ENCODE measurements at places on chromosomes 12 and 14.

DNA sequence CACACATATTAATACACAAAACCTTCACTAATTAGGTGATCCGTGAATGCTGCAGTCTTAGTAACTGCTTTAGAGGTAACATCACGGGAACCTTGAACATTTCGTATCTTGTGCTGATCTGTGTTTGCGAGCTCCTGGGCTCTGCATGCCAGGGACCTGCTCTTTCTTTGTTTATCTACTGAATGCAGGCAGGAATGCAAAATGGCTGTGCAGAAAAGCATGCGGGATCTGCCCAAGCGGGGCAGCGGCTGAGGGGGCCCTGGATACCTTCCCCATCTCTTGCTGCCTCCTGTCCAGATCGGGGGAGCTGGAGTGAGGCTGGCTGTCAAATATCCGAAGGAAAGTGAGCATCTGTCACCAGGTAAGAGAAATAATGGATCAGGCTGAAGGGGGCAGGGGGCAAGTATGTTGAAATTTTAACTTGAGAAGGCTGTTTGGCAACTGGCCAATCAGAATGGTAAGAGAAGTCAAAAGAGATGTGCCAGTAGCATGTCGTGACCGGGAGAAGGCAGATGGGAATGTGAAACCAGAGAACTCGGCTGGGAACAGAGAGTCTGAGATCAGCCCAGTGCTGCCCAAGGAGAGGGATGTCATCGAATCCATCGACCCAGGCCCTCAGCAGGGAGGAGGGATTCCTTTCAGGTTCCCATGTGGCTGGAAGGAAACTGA, 191.4 kb downstream of the TTC7B start:
- no peak overlapping the region for H3K4me3 ChIP-seq
- no peaks in the 10 kb centered on the region for H3K27me3 ChIP-seq
- H3K36me3 ChIP-seq, result no peaks in the 10 kb centered on the region
- DNase-seq, result no peak
- no peaks in the 10 kb centered on the region for H3K4me1 ChIP-seq

GRCh38 chr12:124915239-124916236, 1.1 kb upstream of the UBC start:
- peak; percentile 51 for DNase-seq
- peaks cover 36% of the 10 kb centered on the region for H3K36me3 ChIP-seq
- peak overlapping the region; percentile 100 for H3K27ac ChIP-seq

DNA sequence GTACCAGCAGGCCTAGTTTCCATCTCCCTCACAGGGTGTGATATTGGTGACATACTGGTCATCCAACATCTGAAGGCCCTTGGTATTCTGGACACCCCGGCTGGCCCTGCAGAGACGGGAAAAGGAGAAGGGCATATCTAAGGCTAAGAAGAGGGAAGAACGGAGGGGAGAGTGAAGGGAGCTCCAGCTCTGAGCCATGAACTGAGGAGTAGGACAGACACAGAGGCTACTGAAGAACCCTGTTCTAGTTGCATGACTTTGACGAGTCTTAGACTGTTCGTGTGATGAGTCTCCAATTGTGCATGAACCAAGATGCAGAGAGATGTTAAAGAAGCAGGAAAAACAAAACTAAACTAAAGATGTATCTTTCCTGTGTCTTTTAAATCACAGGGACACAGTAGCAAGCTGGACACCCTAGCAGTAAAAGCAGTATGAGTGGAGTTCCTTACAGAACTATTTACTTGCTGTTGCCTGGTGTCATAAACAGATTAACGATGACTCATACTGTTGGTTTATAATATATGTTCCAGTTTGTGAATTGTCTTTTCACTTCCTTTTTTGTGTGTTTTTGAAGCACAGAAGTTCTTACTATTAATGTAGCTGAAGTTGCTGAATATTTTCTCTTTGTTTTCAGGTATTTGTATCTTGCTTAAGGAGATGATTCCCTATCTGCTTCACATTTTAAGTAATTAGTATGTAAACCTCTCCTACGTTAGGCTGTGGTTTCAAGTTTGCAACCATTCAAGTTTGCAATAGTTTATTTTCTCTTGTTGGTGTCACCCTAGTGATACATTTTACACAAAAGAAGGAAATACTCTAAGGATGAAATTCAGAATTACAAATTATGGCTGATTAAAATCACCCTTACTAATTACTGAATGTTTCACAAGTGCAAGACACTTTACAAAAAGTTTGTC, 15.7 kb downstream of the FAR2 start:
- no peaks in the 10 kb centered on the region for H3K36me3 ChIP-seq
- no peak overlapping the region for H3K27ac ChIP-seq
- no peak overlapping the region for H3K4me3 ChIP-seq
- H3K27me3 ChIP-seq, result no peaks in the 10 kb centered on the region
- no peak for DNase-seq
- peaks cover 12% of the 10 kb centered on the region for H3K4me1 ChIP-seq

DNA sequence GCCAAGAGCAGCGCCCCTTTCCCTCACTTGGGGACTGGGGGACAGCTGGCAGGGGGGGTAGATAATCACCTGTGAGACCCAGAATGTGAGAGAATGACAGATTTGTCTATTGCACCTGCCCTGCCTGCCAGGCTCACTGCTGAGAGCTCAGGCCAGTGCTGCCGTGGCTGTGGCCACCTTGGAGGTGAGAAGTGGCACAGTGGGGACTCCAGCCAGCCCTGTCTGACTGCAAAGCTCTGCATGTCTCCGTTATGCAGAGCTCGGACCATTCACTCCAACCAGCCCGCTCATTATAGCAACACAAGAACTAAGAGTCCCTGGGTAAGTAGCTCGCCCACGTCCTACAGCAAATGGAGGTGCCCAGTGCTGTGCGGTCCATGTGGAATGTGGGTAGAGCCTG, 88.8 kb downstream of the DICER1 start:
- DNase-seq, result no peak
- no peak overlapping the region for H3K27ac ChIP-seq
- H3K4me3 ChIP-seq, result no peak overlapping the region
- H3K27me3 ChIP-seq, result peaks cover 3% of the 10 kb centered on the region

- H3K27me3 ChIP-seq, result no peaks in the 10 kb centered on the region
- H3K4me1 ChIP-seq, result peaks cover 39% of the 10 kb centered on the region
- DNase-seq, result peak; percentile 40
- H3K4me3 ChIP-seq, result peak overlapping the region; percentile 79
- H3K36me3 ChIP-seq, result peaks cover 17% of the 10 kb centered on the region
Measured at GRCh38 chr12:42097971-42098370, 46.7 kb downstream of the GXYLT1 start.

DNA sequence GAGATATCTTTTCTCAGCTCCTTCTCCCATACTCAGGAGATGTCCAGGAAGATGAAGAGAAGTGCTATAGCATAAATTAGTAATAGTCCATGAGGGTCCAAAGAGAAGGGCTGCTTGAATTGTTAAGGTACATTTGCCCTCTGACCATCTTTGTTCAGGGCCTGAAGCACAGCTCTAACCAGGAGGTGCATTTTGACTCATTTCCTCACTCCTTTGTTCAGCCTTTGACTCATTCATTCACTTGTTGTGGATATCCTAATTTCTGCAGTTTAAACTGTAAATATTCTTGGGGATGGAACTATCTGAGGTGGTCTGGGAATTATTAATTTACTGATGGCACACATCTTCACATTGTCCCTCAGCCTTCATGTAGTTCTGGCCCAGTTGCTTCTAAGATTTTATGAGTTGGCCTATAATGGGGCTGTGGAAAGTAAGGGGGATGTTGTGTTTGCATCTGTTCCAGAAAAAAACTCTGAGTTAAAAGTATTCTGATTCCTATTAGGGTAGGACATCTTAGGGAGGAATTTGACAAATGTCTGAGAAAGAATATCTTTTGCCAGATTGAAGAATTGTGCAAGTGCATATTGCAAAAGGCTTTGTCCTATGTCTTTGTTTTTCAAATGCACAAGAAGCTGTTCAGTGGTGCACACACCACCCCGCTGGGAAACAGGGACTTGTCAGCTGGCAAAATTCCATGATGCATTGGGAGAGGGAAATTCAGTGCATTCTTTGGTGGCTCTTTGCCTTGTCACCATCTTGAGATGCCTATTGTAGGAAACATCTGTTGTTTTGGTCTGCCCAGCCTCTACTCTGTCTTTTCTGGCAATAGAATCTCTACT, 22.1 kb downstream of the SMOC1 start:
- no peak overlapping the region for H3K4me3 ChIP-seq
- no peak overlapping the region for H3K27ac ChIP-seq
- no peak for DNase-seq
- peaks cover 2% of the 10 kb centered on the region for H3K27me3 ChIP-seq
- H3K4me1 ChIP-seq, result no peaks in the 10 kb centered on the region

DNA sequence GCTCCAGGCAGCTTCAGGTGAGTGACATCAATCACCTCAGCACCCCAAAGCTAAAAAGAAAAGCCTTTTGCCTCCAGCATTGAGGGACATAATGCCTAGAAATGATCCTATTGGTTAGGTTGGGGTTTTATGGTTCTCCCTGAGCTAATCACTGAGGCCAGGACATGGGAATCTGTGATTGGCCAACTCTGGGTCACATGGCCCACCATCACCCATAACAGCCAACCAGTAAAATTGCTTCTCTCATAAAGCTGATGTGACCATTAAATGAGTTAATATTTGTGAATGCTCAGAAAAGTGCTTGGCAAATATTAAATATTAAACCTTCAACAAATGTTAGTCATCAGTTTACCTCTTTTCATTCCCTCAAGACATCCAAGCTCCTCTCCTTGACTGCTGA, 60.2 kb downstream of the TBX3 start:
- no peaks in the 10 kb centered on the region for H3K4me1 ChIP-seq
- no peak overlapping the region for H3K27ac ChIP-seq
- no peak for DNase-seq
- peaks cover 2% of the 10 kb centered on the region for H3K27me3 ChIP-seq

DNA sequence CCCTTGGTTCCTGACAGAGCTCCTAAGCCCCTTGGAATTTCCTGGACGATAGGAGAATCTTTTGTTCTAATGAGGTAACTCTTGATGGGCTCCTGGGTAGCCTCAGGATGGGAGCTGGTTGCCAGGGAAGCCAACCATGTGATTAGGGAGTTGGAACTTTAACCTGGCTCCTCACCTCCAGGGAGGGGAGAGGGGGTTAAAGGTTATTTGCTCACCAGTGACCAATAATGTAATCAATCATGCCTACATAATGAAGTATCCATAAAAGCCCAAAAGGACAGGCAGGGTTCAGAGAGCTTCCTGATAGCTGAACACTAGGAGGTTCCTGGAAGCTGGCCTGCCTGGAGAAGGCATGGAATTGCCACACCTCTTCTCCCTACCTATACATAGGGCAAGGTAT, 6.2 kb upstream of the CNOT2 start:
- no peaks in the 10 kb centered on the region for H3K27me3 ChIP-seq
- no peak for DNase-seq
- H3K36me3 ChIP-seq, result peaks cover 42% of the 10 kb centered on the region
- no peak overlapping the region for H3K4me3 ChIP-seq
- H3K27ac ChIP-seq, result no peak overlapping the region
- peaks cover 13% of the 10 kb centered on the region for H3K4me1 ChIP-seq

DNA sequence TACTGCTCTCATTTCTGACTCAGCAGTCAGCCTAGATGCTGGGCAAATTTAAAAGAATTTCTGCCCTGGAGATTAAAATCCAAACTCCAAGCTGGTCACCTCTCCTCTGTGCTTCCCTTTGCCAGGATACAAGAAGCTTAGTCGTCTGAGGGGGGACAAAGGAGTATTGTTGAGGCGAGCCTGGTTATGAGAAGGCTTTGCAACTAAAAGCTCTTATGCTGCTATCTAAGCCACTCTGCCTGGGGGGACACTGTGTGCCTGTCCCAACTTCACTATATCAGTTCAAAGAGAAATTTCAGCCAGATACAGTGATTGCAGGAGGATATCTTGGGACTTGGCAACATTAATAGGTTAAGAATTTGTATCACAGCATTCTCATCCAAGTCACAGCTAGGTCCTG, 10.8 kb upstream of the PLEKHH1 start:
- no peak for DNase-seq
- H3K4me3 ChIP-seq, result no peak overlapping the region
- no peak overlapping the region for H3K27ac ChIP-seq
- H3K27me3 ChIP-seq, result peaks cover 20% of the 10 kb centered on the region

DNA sequence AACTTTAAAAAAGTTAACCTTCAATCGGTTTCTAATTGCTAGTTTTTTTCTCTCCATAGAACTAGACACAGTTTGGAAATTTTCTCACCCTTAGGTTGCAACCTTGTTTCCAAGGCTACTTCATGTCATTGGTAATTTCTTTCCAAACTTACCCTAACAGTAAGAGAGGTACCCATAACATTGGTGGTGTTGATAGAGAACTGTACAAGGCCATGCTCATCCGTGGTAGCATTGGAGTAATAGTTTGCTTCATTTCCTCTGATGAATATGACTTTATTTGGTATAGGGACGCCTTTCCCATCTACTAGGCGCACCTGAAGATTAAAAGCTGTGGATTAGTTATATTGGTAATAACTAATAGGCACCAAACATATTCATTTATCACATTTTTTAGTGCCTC, 11.6 kb downstream of the A2M start:
- H3K4me3 ChIP-seq, result no peak overlapping the region
- H3K27ac ChIP-seq, result no peak overlapping the region
- H3K4me1 ChIP-seq, result peaks cover 10% of the 10 kb centered on the region
- no peak for DNase-seq
- no peaks in the 10 kb centered on the region for H3K27me3 ChIP-seq
- H3K36me3 ChIP-seq, result no peaks in the 10 kb centered on the region

GRCh38 chr12:111544032-111544431, 55.1 kb downstream of the ATXN2 start:
- DNase-seq, result no peak
- H3K27me3 ChIP-seq, result no peaks in the 10 kb centered on the region
- H3K36me3 ChIP-seq, result peaks cover 39% of the 10 kb centered on the region
- H3K27ac ChIP-seq, result no peak overlapping the region
- peaks cover 21% of the 10 kb centered on the region for H3K4me1 ChIP-seq

DNA sequence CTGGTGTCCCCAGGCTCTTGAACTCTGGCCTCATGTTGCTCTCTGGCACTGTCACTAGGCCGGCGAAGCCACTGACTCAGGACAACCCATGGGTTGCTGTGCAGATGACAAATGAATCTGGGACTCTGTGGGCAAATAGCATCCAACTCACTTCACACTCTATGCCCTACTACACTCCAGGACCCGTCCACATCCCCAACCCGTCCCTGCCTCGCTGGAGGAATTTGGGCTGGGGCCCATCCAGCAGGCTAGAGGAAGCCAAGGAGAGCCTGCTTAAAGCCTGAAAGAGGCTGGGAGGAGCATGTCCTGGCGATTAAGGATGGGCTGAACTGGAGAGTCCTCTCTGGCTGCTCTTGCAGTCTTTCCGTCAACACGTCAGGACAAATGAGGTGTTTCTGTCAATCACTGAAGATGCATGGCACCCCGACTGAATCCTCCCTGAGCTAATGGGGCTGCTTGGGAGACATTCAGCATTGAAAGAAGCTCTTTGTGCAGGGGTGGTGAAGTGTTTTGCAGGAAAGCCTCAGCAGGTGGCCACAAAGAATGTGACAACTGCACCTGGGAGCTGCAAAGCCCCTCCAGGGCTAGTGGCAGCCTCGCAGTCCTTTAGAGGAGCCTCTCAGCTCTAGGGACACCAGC, 71.7 kb downstream of the ANO2 start:
- no peak for DNase-seq
- no peak overlapping the region for H3K27ac ChIP-seq
- peaks cover 8% of the 10 kb centered on the region for H3K27me3 ChIP-seq
